ENCODE measurements at places on chromosomes 1 and 21.

GRCh38 chr1:58577654-58578030, 590 bp upstream of the TACSTD2 start:
- DNase-seq, result no peak

GRCh38 chr1:35718492-35719336, at the start of gene C1orf216:
Gene C1orf216 (minus strand): TSS chr1:35718884. CDS start chr1:35716321, 2,563 bp downstream.
- DNase-seq, result no peak

DNA sequence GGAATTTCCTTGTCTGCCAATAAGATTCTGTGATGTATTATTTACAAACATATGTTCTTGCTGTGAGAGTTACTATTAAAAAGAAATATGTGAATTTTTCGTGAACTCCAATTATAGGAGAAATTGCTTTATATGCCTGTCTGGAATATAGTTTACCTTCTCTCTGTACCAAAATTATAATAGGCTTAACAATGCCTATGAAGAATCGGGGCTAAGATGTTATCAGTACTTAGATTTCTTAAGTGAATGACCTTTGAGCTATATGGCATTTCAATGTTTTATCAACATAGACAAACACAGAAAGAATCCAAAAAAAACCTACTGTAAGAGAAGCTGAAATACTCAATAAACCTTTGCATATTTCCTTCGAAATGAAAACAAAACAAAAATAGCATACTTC, 323.1 kb upstream of the ADAMTS5 start:
- DNase-seq, result no peak

- no peak for DNase-seq
Measured at GRCh38 chr1:116951200-116951935, 41.7 kb downstream of the PTGFRN start.

DNA sequence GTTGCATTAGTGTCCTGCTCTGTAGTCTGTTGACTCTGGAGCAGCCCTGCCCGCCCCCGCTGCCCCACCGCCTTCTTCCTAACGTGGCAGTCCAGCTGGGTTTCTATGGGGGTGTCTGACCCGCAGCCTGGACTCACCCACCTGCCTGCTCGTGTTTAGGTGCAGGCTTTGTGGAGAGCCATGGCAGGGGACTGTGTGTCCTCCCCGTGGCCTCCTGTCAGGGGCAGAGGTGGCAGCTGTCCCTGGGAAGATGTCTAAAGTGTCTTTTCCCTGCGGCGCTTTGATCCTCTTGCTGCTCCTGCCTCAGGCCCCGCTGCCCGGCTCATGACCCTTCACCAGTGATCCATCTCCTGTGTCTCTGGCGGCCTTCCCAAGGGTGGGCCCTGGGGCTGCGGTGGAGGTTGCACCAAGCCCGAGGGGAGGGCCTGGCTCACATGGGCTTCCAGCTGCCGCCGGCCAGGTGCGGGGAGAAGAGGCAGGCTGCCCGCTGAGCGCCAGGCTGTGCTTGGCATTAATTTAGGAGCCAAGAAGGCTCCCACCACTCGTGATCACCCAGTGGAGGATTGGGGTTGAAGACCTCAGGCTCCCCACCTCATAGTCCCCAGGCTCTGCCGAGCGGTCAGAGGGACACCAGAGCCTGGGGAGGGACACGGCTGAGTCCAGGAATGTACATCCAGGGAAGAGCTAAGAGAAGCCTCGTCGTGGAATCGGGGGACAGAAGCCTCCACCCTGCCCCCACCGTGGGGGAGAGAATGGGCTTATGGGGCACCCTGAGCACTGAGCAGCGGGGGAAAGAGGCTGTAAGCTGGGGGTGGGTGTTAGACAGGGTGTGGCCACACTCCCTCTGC, 44.1 kb downstream of the COL18A1 start:
- DNase-seq, result no peak

GRCh38 chr1:1373815-1374588, 1.0 kb downstream of the AURKAIP1 start:
- DNase-seq, result no peak

GRCh38 chr1:114997510-114998289, 31.9 kb upstream of the TSHB start:
- no peak for DNase-seq

GRCh38 chr1:195335541-195335940, 1272.7 kb downstream of the KCNT2 start:
- DNase-seq, result no peak

DNA sequence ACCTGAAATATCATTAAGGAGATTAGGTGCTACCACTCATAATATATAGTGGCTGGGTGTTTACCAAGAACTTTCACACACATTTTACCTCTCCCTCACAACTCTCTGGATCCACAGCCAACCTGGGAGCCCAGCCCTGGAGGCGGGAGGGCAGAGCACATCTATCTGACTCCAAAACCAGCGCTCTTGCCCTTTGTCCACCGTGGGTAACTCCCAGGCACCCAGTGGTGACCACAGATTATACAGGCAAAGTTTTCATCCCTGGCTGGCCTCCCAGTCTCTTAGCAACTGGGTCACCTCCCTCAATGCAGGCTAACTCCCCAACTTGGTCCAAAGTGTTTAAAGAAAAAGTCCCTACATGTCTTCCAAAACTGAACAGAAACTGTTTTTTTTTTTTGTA, 2.4 kb downstream of the PAQR7 start:
- no peak for DNase-seq

Measured in NCI-H187 (cell line).